ENCODE measurements at places on chromosomes 7 and 10.
A peak's percentile ranks its signal among the peaks of the same experiment; 100 is the strongest.

DNA sequence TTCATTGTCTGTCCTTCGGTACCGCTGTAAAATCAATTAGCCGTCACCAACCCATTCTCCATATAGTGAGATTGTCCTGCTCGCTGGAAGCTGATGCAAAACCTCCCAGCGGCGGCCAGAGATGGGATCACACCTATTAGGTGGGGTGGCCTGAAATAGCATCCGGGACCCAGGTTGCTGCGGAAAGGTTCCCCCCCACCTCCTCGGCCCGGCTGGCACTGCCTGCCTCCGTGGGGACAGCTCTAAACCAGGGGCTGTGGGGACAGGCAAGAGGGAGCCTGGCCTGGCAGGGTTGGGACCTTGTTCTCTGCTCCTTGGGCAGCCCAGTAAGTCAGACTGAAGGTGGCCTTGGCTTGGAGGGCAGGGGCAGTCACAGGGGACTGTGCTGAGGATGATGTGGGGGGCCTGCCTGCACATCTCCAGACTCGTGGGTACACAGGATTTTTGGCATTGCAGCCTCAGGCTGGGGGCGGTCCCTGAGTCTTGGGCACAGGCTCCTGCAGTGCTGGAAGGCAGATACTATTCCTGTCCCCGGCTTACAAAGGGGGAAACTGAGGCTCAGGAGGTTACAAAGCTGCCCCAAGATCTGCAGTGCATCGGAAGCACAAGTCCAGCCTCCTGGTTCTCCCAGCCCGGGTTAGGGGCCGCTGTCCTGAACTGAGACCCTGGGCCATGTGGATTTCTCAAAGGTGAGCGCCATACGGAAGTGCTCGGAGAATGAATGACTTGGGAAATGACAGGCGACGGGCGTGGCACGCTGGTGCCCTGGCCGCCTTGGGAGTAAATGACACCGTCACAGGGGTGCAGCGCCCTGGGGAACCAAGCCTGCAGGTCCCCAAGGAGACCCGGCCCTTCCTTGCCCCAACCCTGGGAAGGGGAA is 65.6 kb downstream of the UNCX start:
- DNase-seq = no peak

GRCh38 chr7:156466955-156467625 is 173.5 kb upstream of the RNF32 start:
- no peak for DNase-seq

DNA sequence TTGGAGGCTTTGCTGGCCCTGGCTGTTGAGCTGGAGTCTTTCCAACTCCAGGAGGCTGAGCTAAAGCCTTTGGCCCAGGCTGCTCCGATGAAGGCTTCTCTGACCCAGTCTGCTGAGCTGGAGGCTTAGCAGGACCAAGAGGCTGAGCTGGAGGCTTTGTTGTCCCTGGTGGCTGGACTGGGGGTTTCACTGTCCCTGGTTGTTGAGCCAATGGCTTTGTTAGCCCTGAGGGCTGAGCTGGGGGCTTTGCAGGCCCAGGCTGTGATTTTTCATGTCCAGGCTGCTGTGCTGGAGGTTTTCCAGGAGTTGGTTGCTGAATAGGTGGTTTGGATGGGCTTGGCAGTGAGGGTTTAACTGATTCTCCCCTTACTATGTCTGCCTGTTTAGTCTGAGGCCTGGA is 7.3 kb downstream of the PCLO start:
- DNase-seq = no peak

DNA sequence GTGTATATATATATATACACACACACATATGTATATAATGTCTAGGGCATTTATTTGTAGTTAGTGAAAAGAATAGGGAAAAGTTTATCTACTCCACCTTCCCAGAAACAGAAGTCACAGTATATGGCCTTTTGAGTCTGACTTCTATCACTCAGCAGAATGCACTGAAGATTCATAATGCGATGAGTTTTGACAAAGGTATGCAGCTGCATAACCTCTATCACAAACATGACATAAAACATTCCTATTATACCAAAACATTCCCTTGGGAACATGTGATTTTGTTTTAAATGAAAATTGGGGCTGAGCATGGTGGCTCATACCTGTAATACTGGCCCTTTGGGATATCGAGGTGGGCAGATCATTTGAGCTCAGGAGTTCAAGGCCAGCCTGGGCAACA is 137.3 kb upstream of the EEPD1 start:
- peak; percentile 75 for DNase-seq

DNA sequence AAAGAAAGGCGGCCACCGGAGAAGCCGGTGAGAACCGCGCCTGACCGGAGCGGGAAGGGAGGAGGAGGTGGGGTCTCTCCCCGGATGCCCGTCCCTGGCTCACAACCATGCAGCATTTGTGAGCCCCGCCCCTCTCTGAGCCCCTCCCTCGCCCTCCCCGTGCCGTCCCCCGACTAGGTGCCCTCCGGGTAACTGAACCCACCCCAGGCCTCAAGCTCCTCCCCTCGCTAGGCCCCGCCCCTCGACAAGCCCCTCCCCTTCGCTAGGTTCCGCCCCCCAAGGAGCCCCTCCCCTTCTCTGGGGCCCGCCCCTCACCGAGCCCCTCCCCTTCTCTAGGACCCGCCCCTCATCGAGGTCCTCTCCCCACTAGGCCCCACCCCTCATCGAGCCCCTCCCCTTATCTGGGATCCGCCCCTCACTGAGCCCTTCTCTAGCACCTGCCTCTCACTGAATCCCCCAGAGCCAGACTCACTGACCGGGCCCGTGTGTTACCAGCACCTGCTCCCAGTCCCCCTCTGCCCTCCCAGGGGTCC is 42.2 kb upstream of the HSPB1 start:
- DNase-seq = peak; percentile 42

DNA sequence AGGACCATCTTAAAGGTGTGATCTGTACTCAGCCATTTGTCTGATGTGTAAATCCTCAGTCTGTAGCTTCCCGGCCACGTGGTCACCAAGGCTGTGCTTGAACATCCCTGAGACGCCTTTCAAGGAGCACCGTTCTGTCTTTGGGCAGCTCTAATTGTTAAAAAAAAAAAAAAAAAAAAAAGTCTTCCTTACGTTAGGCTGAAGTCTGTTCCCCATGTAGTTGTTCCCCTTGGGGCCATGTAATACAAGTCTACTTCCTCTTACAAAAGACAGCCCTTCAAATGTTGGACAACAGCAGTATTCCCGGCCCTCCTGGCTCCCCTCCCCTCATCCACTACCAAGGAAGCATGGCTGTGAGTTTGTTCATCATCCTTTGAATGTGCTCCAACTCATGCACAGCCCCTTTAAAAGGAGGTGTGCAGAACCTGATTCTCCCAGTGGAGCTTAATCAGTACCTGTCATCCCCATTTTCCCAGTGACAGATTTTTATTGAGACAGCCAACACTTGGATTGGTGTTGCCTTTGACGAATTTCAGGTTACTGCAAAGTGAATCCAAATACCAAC is 392.2 kb upstream of the GALNT17 start:
- DNase-seq = no peak

GRCh38 chr10:123097039-123097438 is 38.7 kb upstream of the HMX3 start:
- no peak for DNase-seq

DNA sequence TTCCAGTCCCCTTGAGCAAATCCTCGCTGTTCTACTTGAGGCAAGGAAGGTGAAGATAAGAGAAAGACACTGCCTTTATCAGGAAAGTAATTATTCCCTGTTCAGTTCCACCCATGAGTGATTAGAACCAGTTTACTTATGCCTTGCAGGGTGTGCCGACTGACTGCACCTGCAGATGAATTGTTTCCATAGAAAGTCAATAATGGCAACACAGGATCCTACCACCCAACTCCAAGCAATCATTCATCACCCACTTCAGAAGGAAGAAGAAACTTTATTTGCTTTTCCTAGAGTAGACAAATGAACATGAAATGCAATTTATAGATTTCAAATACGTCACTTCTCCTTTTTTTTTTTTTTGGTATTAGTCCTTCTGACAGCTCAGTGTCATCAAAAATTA is 383.9 kb downstream of the SORCS1 start:
- no peak for DNase-seq

GRCh38 chr7:48011323-48011722 is 17.6 kb downstream of the SUN3 start:
- no peak for DNase-seq

DNA sequence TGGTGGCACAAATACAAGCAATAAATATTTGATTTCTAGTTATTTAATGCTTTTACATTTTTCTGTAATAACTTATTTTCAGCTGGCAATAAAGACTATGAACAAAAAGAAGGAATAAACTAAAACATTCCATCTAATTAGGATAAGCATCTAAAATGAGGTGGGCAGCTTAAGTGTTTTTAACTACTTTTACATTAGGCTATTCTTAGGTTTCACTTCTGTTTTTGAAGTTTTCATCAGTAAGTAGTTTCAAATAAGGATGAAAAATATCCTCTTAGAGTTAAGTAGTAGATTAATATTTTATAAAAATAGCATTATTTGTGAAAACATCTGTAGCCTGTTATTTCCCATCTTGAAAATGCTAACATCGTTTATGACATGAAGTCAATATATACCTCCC is 15.9 kb downstream of the NT5C2 start:
- no peak for DNase-seq

Data from ELR (cell line).